ENCODE measurements at places on chromosomes 12 and 14.

DNA sequence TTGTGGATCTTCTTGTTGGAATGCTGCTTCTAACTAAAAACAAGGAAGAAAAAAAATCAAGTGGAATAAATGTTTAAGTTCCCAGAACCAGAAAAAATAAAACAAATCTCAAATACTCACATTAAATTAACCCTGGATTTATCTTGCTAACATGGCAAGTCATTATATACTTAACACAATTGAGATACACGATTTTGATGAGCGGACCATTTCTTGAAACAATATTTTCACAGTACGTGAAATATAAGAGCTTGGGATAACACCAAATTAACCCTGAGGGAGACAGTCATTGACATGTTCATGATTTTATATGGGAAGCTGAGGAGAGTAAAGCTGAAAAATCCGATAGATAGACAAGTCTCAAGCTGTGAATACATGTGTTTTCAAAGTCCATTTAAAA lies 128.6 kb downstream of the PTCSC3 start:
- no peak overlapping the region for H3K27ac ChIP-seq
- H3K36me3 ChIP-seq = no peaks in the 10 kb centered on the region
- H3K4me1 ChIP-seq = no peaks in the 10 kb centered on the region
- no peak overlapping the region for H3K4me3 ChIP-seq

DNA sequence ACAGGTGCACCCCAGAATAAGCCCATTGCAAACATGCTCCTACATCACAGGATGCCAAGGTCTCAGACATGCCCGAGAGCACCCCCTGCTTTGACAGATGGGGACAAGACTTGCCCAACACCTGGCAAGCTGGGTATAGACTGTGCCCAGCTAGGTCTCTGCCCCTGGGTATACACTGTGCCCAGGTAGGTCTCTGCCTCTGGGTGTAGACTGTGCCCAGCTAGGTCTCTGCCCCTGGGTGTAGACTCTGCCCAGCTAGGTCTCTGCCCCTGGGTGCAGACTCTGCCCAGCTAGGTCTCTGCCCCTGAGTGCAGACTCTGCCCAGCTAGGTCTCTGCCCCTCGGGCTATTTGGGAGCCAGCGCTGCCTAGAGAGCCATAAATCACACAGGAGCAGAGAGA lies 85.9 kb downstream of the CCDC88C start:
- peaks cover 99% of the 10 kb centered on the region for H3K27me3 ChIP-seq
- peaks cover 18% of the 10 kb centered on the region for H3K4me1 ChIP-seq
- no peak for DNase-seq
- peaks cover 3% of the 10 kb centered on the region for H3K36me3 ChIP-seq

DNA sequence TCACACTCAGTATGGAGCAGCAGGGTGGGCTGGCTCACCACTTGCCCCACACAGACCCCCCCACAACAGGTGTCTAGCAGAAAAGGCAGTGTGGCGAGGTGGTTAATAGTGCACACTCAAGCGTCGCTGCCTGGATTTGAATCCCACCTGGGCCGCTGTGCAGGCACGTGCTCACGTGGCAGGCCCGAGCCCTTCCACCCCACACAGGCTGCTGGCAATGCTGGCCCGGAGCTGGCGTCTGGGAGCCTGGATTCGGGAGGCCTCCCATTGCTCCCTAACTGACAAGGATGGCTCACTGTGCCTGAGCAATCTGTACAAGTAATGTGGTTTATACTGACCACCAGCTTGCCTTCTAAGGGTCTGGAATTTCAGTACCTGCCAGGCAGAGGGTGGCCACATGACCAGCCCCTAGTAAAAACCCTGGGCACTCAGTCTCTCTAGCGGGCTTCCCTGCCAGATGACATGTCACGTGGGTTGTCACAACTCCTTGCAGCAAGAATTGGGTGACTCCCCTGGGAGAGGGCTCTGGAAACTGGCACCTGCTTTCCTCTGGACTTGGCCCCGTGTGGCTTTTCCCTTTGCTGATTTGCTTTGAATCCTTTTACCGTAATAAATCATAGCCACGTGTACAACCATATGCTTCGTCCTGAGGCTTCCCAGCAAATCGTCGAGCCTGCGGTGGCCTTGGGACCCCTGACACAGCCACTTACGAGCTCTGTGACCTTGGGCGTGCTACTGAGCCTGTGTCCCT lies 72.8 kb downstream of the SCARB1 start:
- no peaks in the 10 kb centered on the region for H3K27me3 ChIP-seq
- no peak overlapping the region for H3K27ac ChIP-seq
- H3K4me3 ChIP-seq = no peak overlapping the region
- H3K4me1 ChIP-seq = peaks cover 7% of the 10 kb centered on the region

DNA sequence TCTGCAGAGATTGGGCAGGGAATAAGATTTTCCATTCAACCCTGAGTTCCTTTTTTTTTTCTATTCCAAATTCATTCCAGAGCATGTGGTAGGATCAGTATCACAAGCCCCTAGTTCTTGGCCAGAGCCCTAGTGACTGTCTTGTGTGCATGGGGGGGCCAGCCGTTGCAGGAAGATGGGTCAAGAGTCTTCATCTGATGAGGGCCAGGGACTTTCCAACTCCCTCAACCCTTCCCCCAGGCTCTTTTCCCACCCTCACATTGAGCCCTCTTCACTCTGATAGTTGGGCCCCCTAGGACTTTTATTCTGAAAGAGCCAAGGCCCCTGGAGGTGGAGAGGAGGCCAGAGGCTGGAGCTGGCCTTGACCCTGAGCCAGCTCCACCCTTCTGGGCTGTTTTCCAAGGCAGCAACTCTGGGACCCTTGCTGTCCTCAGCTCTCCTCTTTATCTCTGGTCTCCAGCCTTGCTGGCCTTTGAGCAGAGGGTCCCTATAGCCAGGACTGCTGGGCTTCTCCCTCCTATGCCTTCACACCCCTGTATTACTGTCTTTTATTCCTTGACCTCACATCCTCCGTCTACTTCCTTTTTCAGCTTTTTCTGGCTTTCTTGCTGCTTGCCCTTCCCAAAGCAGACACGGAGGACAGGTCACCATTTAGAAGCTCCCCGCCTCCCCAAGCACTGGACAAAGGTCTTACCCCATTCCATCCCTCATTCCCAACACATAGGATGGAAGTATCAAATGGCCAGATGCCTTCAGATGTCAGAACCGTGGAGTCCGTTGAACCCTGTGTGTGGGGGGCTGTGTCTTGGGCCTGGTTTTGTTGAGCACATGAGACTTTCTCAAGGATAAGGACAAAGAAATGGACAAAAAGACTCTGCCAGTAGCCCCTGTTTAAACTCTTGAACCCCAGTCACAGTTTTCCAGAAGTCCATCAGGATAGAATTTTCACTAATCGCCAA lies 5.6 kb downstream of the RBP5 start:
- DNase-seq = no peak
- no peaks in the 10 kb centered on the region for H3K27me3 ChIP-seq
- H3K4me3 ChIP-seq = no peak overlapping the region
- H3K4me1 ChIP-seq = peaks cover 2% of the 10 kb centered on the region
- peaks cover 15% of the 10 kb centered on the region for H3K36me3 ChIP-seq
- H3K27ac ChIP-seq = no peak overlapping the region

GRCh38 chr14:75821831-75822521 lies 159.8 kb downstream of the TGFB3 start:
- DNase-seq = peak; percentile 56
- H3K27ac ChIP-seq = peak overlapping the region; percentile 96
- no peaks in the 10 kb centered on the region for H3K27me3 ChIP-seq
- H3K4me1 ChIP-seq = peaks cover 19% of the 10 kb centered on the region
- peak overlapping the region; percentile 45 for H3K4me3 ChIP-seq
- H3K36me3 ChIP-seq = peaks cover 13% of the 10 kb centered on the region

- H3K4me3 ChIP-seq = no peak overlapping the region
- no peak for DNase-seq
- no peaks in the 10 kb centered on the region for H3K36me3 ChIP-seq
- H3K27me3 ChIP-seq = peaks cover 10% of the 10 kb centered on the region
Measured at GRCh38 chr14:92387578-92387977, 64.6 kb downstream of the SLC24A4 start.

DNA sequence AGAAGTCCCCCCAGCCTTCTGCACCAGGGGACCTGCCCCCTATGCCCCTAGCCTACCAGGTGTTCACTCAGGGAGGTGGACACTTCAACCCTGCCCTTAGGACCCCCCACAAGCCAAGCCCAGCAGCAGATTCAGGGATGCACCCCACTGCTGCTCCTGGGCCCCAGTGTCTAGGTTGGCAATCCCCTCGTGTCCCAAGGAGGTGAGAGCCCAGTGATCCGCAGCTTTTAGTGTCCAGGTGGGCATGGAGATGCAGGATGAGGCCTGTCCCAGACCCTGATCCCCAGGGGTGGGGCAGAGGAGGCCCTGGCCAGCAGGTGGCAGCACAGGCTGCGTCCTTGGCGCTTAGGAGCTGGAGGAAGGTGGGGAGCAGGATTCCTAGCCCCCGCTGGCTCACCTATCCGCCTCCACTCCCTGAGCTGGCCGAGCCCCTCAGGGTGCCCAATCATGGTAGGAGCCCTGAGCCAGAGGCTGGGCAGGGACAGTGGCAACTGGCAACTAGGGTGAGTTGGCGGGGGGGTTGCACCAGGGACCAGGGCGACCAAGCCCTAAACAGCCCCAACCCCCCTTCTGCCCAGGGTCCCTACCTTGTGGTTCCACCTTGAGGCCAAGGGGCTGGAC lies 4.1 kb downstream of the CKB start:
- H3K27ac ChIP-seq = no peak overlapping the region
- peaks cover 12% of the 10 kb centered on the region for H3K36me3 ChIP-seq
- peaks cover 8% of the 10 kb centered on the region for H3K27me3 ChIP-seq
- peak; percentile 50 for DNase-seq

GRCh38 chr12:115088328-115088994 lies 404.5 kb upstream of the TBX3 start:
- no peak for DNase-seq
- no peak overlapping the region for H3K27ac ChIP-seq
- H3K36me3 ChIP-seq = no peaks in the 10 kb centered on the region
- H3K27me3 ChIP-seq = no peaks in the 10 kb centered on the region
- no peaks in the 10 kb centered on the region for H3K4me1 ChIP-seq
- H3K4me3 ChIP-seq = no peak overlapping the region

- H3K4me3 ChIP-seq = no peak overlapping the region
- no peaks in the 10 kb centered on the region for H3K27me3 ChIP-seq
- no peaks in the 10 kb centered on the region for H3K36me3 ChIP-seq
- DNase-seq = peak; percentile 90
Measured at GRCh38 chr12:58314610-58315009, 373.2 kb downstream of the ATP23 start.

GRCh38 chr12:87127272-87127671 lies 871.1 kb upstream of the MGAT4C start:
- no peaks in the 10 kb centered on the region for H3K27me3 ChIP-seq
- no peaks in the 10 kb centered on the region for H3K4me1 ChIP-seq

GRCh38 chr14:80491131-80491530 lies 279.8 kb upstream of the DIO2 start:
- H3K27ac ChIP-seq = no peak overlapping the region
- H3K36me3 ChIP-seq = no peaks in the 10 kb centered on the region
- H3K4me3 ChIP-seq = no peak overlapping the region
- peaks cover 2% of the 10 kb centered on the region for H3K4me1 ChIP-seq
- no peaks in the 10 kb centered on the region for H3K27me3 ChIP-seq

DNA sequence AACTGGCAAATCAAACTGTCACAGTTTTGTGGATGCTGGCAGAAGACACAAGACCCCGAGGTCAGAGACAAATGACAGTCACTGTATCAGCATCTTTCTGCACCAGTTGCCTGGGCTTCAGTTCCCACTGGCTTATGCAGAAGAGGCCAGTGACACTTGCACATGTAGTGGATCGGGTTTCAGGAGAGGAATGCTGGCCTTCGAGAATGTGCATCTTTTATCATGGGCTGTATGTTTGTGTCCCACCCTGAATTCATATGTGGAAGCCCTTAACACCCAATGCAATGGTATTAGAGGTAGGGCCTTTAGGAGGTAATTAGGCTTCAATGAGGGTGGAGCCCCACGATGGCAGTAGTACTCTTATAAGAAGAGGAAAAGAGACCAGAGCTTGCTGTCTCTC lies 150.9 kb downstream of the SLC15A4 start:
- H3K4me3 ChIP-seq = no peak overlapping the region
- H3K36me3 ChIP-seq = no peaks in the 10 kb centered on the region
- H3K27me3 ChIP-seq = no peaks in the 10 kb centered on the region
- H3K4me1 ChIP-seq = no peaks in the 10 kb centered on the region

GRCh38 chr12:58860788-58861240 lies 59.5 kb downstream of the LRIG3 start:
- no peak overlapping the region for H3K4me3 ChIP-seq
- H3K27me3 ChIP-seq = no peaks in the 10 kb centered on the region
- no peak overlapping the region for H3K27ac ChIP-seq
- H3K36me3 ChIP-seq = peaks cover 4% of the 10 kb centered on the region
- H3K4me1 ChIP-seq = no peaks in the 10 kb centered on the region

DNA sequence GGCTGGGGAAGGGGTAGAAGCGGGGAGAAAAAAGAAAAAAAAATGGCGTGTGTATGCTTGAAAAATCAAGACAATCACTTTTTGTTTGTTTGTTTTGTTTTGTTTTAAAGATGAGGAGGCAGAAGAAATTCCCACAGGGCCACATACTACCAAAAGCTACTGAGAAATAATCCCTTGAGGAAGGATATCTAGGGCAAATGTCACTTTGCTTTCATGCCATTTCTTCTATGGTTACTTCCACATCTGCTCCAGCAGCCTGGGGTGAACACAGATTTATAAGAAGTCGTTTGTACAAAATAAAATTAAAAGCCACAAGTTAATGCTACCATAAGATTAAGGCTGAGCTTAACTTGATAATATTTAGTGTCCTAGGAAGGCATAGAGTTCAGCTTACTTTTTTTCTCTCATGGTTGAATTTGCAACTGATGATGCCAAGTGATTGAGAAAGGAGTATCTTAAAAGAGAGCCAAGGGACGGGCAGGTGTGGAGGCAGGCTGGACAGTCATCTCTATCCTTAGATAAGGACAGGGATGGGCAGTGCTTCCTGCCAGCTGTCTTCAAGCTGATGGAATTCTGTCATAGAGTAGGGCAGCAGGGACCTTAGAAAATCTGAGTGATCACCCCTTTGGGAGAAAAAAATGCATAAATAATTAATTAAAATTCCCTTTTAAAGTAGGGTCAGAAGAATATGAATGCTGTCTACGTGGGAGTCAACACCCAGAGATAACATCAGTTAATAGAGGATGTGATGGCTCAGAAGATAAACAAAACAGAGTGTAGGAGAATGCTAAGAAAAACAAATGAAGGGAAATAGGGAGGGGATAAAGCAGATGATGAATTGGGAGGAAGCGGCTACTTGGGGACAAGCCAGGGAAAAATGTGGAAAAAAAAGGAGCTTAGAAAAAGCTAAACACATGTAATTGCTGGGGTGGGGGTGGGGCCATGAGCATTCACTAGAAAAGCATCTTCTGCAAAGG lies 57.1 kb downstream of the DYRK2 start:
- H3K27me3 ChIP-seq = no peaks in the 10 kb centered on the region
- H3K4me1 ChIP-seq = peaks cover 3% of the 10 kb centered on the region
- peak; percentile 82 for DNase-seq
- no peaks in the 10 kb centered on the region for H3K36me3 ChIP-seq
- no peak overlapping the region for H3K4me3 ChIP-seq
